ENCODE measurements at places on chromosomes 7 and 10.
A peak's percentile ranks its signal among the peaks of the same experiment; 100 is the strongest.

GRCh38 chr10:55979203-55979602 is 381.9 kb downstream of the ZWINT start:
- no peak for ATAC-seq

- ATAC-seq: peak; percentile 80
Measured at GRCh38 chr7:6160191-6160623, 112.2 kb downstream of the CYTH3 start.

DNA sequence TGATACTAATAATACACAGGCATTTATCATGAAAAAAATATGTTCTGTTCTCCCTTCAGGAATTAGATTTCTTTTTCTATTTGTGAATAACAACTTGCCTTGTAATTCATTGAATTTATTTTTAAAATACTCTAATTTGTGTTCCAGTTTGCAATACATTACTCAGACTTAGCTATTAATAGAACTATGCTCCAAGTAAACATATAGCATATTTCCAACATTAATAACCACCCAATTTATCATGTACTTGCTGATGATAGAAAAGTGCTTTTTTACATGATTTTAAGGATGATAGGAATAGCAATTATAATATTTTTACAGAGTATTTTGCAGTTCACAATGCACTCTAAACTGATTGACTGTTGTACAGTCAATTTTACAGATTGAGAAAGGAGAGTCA is 338.8 kb upstream of the SEMA3D start:
- ATAC-seq: no peak

DNA sequence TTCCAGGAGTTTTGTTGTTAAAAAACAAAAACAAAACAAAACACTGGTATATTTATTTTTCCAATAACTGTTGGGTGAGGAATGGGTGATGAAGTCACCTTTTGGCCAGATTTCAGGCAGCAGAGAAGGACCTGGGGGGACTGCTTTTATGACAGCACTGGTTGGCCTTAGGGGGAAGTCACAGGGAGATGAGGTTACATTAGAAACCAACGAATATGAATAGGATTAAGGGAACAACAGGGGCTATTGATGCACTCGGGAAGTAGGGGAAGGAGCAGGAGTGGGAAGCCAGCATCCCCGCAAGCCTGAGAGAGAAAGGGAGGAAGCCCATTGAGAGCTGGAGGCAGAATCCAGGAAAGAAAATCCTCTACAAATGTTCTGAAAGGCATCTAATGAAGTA is 958.4 kb downstream of the TYW1 start:
- ATAC-seq: no peak

GRCh38 chr10:32017044-32017443 is 39.2 kb downstream of the KIF5B start:
- no peak for ATAC-seq

DNA sequence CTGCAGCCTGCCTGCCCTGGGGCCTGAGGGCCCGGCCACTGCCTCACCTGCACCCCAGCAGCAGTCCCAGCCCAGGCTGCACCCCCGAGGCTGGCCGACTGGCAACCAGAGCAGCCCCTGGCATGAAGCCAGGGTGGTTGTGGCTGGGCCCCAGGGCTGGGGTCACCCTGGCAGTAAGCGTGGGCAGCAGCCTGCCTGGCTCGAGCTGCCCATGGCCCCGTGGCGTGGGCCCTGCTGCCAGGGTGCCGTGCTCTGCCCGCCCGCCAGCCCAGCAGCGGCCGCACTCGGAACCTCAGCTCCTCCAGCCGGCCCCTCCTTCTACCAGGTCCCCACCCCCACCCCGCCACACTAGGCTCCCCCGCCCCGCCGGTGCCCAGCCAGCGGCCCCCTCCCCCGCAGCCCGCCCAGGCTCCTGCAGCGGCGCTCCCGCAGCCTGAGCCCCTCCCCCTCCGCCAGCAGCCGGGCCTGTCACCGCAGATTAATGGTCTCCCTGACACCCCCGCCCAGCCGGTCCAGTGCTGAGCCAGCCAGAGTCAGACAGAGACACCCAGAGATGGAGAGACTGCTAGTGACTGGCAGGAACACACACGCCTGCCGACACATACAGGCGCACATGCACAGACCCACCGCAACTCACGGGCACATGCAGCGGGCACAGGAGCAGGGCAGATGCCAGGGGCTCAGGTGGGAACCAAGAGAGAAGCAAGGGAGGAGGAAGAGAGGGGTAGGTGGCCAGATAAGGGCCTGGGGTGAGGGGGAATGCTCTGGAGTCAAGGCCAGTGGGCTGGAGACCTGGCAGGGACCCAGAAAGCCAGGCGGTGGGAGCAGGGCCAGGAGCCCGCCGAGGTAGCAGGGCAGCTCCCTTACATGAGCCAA is 22.4 kb downstream of the KCNH2 start:
- ATAC-seq: peak; percentile 59

DNA sequence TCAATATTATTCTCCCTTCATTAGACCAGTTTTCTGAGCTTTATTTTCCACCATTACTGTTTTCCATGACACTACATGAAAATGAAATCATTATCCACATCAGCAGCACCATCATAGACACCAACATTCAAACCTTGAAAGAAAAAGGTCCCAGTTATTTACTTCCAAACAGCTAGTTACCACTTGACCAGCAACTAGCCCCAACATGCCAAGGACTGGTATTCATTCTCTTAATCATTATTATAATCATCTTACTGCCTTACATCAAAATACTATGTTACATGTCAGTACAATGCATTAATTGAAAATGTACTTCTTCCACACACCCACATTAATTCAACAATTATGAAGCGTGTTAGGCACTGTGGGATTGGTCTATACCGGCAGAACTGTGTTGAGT is 199.4 kb downstream of the TSPAN12 start:
- no peak for ATAC-seq

All from SK-N-SH treated with all-trans-retinoic acid at 6 μM for 48 hours (cell line).